HTR-8/SVneo (cell line): ENCODE measurements at places on chromosomes 11 and 22.

DNA sequence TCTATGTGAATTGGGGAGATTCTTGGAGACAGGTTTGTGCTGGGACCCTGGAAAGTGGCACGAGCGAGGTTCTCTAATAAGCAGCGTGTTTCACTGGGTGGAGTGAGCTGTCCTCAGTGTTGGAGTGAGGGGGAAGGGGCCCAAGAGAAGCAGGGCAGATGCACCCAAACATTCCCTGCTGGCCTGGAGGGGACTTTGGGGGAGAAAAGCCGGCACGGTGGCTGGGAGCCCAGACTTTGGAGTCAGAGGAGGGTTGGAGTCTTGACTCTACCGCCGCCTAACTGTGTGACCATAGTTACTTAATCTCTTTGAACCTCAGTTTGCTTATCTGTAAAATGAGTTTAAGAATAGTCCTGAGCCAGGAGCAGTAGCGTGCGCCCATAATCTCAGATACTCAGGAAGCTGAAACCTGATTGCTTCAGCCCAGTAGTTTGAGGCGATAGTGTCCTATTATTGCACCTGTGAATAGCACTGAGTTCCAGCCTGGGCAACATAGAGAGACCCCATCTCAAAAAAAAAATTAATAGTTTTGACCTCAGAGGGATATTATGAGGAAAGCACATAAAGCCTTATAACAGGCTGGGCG lies 614 bp downstream of the NR1H3 start:
- no peak for DNase-seq

DNA sequence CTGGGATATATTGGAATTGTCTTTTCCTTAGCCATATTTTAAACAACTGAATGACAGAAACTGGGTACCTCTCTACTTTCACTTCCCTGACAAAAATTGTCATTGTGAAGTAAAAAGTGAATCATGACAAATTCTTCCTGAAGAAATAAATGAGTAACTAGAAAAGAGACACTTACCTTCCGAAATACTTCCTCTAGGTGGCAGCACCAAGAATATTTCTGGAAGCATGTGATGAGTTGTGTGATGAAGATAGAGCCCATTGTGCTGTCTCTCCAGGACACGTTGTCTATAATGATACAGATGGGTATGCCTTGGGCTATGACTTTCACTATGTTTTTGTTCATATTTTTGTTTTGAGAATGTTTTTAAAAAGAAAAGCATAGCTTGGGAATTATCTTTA lies 21.5 kb downstream of the CASP4 start:
- DNase-seq, result peak; percentile 31

DNA sequence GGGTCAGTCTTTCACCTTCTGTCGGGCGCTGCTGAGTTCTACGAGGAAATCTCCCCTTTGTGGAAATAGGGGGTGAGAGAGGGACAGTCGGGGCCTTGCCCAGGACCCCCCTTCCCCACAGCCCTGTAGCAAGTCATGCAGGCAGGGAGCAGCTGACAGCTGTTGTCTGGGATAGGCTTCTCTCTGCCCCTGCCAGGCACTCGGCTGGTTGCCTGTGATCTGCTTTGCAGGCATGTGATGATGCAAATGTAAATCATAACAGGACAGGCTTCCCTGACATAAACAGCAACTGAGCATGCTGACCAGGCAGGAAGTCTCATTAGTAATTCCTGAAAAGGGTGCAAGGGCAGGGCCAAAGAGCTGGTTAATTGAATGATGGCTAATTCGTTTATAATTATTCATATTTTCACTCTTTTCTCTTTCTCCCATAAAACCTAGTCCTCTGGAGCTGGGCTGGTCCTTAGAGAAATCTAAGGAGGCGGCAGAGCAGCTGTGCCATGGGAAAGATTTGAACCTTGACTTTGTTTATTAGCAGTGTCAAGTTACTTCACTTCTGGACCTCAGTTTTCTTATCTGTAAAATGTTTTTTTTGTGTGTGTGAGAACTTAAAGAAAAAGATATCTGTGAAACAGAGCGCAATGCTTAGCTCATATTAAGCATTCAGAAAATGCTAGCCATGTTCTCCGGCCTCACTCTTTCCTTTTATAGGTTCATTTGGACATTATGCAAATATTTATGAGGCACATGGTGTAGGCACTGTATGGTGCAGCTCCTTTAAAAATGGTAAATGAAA lies 129.7 kb downstream of the LDLRAD3 start:
- DNase-seq, result peak; percentile 40

DNA sequence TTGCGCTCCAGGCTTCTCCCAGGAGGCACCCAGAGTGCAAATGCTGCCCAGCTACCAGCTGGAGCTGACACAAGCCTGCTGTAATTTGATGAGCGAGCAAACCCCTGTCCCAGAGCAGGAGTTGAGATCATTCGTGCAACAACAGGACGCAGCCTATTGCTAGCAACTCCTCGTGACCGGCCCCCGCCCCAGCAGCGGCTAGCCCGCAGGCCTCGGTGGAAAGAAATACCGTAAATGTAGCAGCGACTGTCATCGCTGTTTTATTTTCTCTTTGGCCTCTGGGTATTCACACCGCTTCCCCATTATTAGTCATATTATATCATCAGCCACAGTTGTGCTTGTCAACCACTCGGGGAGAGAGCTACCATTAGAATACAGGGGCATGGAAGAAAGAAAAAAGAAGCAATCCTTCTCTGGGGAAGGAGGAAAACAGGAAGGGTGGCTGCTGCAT lies 59.2 kb upstream of the ATXN10 start:
- DNase-seq, result peak; percentile 62

GRCh38 chr11:44623731-44624491 lies 58.4 kb downstream of the CD82 start:
- DNase-seq, result no peak

DNA sequence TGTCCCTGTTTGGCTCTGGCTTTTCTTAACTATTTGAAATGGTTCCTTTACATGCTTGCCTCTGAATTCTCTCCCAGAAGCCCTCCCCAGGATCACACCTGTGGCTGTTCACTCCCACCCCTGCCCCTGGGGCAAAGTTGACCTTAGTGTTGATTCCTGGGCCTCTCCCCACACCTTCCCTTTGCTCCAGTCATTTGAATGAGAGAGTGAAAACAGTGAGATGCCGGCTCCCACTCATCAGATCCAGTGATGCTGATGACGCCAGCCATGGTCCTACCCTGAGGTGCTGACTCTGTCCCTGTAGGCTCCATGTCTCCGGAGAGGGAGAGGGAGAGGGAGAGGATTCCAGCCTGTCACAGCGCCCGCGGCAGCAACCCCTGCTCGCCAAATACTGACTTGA lies 40.7 kb downstream of the LRP5 start:
- no peak for DNase-seq

DNA sequence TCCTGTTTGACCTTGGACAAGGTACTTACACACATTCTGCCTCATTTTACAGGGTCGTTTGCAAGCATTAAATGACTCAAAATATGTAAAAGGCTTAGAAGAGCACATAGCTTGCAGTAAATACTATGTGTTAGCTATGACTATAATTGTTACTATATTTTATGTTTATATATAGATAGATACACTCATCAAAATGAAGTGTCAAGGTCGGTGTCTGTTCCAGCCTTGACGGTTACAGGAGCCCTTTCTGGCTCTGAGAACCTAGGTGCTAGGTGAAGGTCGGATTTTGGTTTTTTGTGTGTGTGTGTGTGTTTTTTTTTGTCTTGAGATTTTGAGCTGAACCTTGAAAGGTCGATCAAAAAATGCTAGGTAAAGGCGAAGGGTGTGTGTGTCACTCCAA lies 24.5 kb upstream of the LIMK2 start:
- no peak for DNase-seq

- DNase-seq, result no peak
Measured at GRCh38 chr11:69078930-69079605, 30.3 kb downstream of the TPCN2 start.

- DNase-seq, result peak; percentile 53
Measured at GRCh38 chr11:46520971-46521745, 72.7 kb downstream of the AMBRA1 start.

DNA sequence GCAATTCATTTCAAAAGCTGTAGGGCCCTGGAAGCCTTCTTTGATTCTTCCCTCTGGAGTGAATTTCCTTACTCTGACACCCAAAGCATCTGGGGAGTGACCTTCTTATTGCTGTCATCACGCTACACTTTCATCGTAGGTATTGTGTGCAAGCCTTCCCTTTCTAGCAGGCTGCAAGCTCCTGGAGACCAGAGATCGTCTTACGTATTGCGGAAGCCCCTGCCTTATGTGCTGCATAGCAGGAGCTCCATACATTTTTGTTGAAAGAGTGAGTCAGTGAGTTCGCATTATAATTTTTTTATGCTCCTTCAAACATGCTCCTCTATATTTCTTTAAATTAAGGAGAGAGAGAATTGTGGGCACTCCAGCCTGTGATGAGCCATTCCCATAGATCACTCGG lies 21.2 kb upstream of the TMEM218 start:
- DNase-seq, result no peak

GRCh38 chr22:38165922-38166593 lies 15.6 kb downstream of the PLA2G6 start:
- DNase-seq, result no peak

GRCh38 chr11:111148953-111149352 lies 96.6 kb upstream of the POU2AF2 start:
- DNase-seq, result no peak

DNA sequence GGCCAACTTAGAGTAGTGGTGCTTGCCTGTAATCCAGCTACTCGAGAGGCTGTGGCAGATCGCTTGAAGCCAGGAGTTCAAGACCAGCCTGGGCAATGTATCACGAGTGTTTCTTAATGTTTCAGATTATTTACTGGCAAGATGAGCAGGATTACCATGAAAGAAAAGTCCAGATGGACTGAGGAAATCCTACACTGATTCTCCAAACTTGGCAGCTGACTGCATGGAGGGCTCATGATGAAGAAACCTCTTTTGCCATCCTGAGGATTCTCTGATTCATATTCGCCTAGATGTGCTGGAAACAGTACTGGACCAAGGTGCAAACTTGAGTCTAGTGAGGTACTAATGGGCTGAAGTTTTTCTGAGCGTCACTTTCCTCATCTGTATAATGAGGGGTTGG lies 2.8 kb upstream of the SIDT2 start:
- no peak for DNase-seq

GRCh38 chr11:13229136-13229535 lies 48.5 kb upstream of the BMAL1 start:
- DNase-seq, result no peak

DNA sequence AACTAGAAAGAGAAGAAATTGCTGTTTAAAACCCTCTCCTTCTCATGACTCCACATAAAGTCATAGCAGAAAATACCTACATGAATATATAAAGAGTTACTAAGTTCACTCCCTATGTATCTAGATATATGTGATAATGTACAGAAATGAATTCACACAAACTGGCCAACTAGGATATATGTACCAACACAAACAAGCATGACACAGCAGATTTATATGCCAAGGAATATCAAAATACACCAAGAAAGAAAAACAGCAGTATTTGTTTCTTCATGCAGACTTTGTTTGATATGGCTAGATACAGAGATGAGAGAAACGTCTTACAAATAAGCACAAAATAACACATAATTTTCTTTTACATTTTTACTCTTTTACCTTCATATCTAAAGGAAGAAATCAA lies 1.8 kb downstream of the OR51G1 start:
- DNase-seq, result no peak

DNA sequence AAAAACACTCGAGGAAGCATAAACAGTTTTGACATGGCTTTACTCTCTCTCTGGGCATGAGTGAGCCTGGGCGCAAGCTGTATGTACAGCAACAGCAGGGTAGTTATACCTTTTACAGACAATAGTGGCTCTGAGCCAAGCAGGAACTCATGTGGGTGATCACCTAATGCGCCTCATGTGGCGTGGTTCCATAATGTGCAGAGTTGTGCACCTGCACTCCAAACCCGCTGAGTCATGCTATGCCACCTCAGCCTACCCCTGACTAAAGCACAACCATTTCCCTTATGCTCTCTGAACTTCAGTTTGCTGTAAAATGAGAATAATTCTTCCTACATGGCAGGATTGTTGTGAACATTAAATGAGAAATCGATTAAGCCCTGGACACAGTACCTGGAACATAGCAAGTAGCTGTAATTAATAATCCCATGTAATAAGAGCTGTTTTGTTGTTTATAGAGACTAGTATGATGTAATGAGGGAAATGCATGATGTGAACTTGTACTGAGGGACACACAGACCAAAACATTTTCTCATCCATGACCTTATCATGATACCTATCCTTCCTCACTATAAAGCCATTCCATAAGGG lies 71.6 kb downstream of the CCDC34 start:
- no peak for DNase-seq

- no peak for DNase-seq
Measured at GRCh38 chr11:9016916-9017642, 13.3 kb upstream of the NRIP3 start.

DNA sequence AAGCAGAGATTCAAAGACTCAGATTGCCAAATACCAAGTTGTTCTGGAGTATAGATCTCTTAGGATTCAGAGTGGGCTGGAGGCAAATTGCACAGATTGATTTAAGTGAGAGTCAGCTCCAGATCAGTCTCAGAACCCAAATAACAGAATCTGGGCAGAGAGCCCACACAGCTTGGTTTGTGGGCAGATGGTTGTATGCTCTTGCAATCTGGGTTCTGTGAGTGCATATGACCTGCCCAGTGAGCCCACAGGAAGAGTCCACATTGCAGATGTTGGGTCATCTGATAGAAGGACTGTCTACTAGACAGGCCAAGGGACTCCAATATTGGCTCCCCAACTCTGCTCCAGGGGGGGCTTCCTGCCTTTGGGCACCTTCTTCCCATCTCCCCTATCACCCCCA lies 65.9 kb downstream of the ADAMTS15 start:
- DNase-seq, result no peak

- DNase-seq, result no peak
Measured at GRCh38 chr11:30131535-30131934, 99.3 kb upstream of the FSHB start.

DNA sequence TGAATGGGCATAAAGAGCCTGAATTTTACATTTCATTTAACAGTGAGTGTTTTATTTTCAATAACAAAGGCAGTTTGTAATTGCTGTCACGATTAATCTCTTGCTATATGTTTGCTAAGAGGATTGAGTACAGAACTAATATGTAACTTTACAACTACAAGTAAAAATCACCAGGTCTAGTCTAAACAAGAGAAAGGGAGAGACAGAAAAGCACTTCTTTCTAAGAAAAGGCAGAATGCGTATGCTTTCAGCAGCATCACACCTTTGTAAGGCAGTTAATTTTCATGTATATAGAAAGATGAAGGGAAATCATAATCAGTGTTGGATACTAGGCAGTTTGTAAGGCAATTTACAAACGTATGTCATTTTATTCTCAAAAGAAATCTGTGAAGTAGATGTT lies 169.8 kb downstream of the NELL1 start:
- no peak for DNase-seq

- DNase-seq, result peak; percentile 18
Measured at GRCh38 chr11:121321614-121322243, 29.2 kb downstream of the SC5D start.
